ENCODE measurements at places on chromosomes 5 and 9. TPM values are rescaled to one million over a fixed set of nuclear protein-coding genes. Genes with fewer than 3 reads are reported as not detected.

The NTRK2 gene
- polyA plus RNA-seq, result not detected

DNA sequence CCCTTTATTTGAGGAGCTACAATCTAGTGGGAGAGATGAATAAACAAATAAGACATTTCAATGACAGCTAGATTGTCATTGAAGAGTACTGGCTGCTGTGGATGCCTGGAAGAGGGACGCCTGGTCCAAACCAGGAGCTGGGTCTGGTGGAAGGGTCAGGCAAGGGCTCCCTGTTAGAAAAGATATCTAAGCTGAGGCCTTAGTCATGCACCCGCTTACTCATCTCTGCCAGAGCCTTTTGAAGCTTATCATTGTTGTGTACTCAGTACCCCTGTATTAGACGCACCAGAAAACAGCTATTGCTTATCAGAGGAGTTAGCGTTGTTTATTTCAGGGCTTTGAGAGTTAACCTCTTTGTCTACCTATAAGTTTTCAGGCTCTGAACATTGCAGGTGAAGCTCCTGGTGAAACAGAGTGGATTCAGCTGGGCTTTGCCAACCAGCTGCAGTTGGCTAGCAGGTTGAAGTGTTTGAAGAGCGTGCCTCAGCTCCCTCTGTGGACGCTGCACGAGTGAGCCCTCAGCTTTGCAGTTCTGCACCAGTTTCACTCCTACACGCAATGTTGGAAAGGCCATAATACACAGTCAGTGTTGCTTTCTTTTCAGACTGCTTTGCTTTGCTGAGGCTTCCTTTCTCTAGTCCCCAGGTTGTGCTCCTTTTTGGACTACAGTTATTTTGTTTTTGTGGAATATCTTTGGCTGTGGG is 5.6 kb upstream of the GPR151 start:
- DNase-seq, result no peak

The FOXD4L6 gene
- not detected for polyA plus RNA-seq

- no peak for DNase-seq
Observed at GRCh38 chr5:32450952-32451351, 6.4 kb upstream of the ZFR start.

The ZNF879 gene
- 1.9 TPM for polyA plus RNA-seq

- DNase-seq, result no peak
Observed at GRCh38 chr5:72541501-72542225, 34.5 kb upstream of the ZNF366 start.

GRCh38 chr9:129242971-129243561 is 65.0 kb upstream of the IER5L start:
- no peak for DNase-seq

The SOX30 gene
- 0.09 TPM for polyA plus RNA-seq

GRCh38 chr9:129501771-129502319 is 119.1 kb downstream of the C9orf50 start:
- DNase-seq, result no peak

GRCh38 chr5:72511366-72511765 is 4.2 kb upstream of the ZNF366 start:
- no peak for DNase-seq

The ARRDC1 gene
- polyA plus RNA-seq, result 12.1 TPM

The CAMK2A gene
- polyA plus RNA-seq, result 0.46 TPM

The ZFP2 gene
- polyA plus RNA-seq, result 0.33 TPM

DNA sequence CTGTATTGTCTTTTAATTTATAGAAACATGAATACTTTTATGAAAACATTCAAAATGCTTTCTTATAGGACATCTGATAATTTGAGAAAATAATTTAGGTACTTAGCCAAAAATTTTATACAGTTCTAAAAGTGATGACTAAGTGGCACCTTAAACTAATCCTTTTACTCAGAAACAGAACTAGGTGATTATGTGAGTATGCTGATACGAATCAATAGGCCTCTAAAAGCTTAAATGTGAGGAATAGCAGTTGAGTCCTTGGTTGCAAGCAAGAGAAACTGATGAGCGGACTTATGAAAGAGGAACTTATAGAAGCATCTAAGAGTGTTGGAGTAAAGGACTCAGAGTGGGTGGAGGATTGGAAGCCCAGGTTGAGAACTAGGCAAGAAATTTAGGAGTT is 26.4 kb downstream of the ANXA1 start:
- no peak for DNase-seq

The PCDH12 gene
- not detected for polyA plus RNA-seq

DNA sequence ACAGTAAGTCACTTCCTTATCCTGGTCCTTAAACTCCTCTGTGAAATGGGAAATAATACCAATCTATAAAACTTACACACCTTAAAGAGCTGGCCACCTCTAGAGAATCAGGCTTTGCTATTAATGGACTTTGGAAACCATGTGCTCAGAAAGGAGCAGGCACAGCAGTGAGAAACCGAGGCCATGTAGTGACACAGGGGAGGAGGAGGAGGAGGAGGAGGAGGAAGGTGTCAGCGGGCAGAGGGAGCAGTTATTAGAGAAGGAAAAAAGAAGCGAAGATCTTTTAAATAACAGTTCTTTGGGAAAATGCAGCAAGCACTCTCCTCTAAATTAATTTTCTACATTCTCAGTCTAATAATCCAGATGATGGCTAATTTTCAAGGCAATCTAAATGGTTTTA is 38.0 kb downstream of the SUSD1 start:
- no peak for DNase-seq

The MEGF10 gene
- polyA plus RNA-seq, result not detected

The SH2D3C gene
- not detected for polyA plus RNA-seq

DNA sequence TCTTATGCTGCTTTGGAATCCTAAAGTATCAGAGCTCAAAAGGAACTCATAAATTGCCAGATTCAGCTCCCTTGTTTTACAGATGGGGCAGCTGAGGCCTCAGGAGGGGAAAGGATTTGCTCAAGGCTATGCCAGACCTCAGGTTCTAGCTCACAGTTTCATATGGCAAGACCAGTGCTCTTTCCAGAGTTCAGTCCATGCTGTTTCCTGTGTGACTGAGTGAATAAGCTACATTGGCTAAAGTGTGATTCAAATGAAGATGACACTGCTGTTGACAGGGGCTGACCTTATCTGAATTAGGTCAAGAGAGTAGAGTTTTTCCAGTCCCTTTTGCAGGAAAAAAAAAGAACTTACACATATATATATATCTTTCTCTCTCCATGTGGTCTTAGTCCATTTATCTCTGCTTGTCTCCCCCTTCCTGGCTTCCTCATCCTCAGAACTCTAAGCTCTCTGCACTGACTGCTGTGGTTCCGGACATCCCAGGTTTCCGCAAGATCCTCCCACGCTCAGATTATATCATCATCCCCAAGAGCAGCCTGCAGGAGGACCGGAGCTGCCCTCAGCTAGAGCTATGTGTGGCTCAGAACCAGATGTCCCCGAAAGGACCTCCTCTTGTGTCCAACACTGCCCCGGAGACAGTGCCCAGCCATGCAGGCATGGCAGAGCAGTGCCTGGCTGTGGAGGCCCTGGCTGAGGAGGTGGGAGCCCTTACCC is 9.3 kb downstream of the HMGXB3 start:
- DNase-seq, result no peak

GRCh38 chr5:38648703-38649291 is 92.4 kb upstream of the LIFR start:
- DNase-seq, result no peak

The PCDHA11 gene
- not detected for polyA plus RNA-seq

DNA sequence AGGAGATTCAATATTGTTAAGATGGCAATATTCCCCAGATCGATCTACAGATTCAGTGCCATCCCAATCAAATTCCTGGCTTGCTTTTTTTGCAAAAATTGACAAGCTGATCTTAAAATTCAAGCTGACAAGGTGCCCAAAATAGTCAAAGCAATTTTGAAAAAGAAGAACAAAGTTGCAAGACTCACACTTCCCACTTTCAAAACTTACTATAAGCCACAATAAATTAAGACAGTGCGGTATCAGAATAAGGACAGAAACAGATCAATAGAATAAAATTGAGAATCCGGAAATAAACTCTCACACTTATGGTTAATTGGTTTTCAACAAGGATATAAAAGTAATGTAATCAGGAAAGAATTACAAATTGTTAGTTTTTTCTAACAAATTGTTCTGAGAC is 97.1 kb downstream of the NRG2 start:
- no peak for DNase-seq

The LHX2 gene
- polyA plus RNA-seq, result not detected

The ZCCHC9 gene
- 23.3 TPM for polyA plus RNA-seq

GRCh38 chr5:151068433-151069197 is 12.2 kb downstream of the TNIP1 start:
- DNase-seq, result no peak

The EGFLAM gene
- polyA plus RNA-seq, result 20.1 TPM

DNA sequence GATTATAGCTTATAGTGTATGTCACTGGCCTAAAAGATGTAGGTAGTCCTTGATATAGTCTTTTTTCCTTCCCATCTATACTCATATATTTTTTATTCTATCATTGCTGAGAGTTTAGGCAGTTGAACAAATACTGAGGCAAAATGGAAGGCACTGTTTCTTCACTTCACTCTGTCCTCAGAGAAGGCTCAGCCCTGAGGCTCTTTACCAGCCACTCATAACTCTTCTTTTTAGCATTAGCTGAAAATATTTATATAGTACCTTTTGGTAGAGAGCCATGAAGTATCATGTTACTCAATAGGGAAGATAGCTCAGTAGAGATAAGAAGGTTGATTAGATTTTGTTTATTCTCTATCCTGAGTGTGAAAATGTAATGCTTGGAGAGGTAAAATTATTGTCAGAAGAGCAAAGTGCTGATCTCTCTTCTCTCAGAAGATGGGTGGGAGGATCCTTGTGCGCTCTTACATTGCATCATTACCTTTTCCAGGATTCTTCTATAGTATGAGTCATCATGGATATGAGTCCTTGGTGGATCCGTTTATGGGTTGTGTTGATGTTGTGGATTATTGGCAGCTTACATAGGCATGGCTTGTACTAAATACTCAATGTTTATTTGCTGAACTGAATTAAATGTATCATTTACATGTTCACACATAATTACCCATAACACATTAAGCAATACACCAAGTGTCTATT is 88.1 kb downstream of the ANXA1 start:
- no peak for DNase-seq

DNA sequence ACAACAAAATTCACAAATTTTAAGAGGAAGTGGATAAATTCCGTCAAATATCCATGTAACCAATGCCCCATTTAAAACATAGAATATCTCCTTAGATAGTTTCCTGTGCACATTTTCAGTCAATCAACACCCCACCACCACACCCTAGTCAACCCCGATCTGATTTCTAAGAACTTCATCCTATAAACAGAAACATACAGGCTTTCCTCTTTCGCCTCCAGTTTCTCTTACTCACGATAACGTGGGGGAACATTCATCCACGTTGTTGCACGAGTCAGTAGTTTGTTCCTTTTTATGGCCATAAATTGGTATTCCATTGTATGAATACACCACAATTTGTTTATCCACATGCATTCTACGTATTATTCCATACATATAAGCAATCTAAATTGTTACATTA is 35.6 kb upstream of the TRIO start:
- DNase-seq, result no peak

The BARX1 gene
- not detected for polyA plus RNA-seq

The SOHLH1 gene
- polyA plus RNA-seq, result not detected

GRCh38 chr5:59312223-59312622 is 581.3 kb downstream of the PDE4D start:
- no peak for DNase-seq

- no peak for DNase-seq
Observed at GRCh38 chr5:42668254-42668653, 88.4 kb upstream of the CCDC152 start.

The MARVELD2 gene
- 0.96 TPM for polyA plus RNA-seq

DNA sequence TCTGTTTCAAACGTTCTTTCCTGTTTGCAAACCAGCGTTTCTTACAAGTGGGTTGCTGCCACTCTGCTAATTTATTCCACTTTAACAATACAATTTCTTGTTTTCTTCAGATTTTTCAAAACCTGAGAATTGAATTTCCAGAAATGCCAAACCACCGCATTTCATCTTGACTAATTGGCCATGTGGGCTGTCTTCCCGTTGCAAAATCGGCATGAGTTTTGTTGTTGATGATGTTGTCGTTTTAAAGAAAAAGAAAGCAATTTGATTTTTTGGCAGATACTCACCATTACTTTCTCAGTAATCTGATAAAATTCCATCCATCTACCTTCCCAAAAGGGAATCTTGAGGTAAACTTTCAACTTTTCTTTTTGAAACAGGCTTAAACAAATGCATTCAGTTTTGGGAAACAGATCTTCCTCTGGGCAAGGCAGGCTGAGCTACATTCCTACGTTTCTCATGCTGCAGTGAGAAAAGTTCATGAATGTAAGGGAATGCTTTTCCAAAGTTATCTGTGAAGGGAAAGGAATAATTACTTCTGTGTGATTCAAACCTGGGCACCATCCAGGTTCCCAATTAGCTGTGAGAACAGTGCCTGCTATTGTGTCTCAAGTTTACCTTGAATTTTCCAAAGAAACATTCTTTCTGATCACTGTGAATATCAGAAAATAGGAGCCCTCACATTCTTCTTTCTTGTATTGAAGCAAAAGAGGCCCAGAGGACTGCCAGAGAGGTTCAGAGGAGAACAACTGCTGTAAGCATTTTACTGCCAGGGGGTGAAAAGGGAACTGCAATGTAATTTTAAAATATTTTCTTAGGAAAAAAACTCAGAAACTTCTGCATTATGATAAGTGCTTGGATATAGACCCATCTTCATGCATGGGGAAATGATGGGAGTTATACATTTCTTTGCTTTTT is 100.7 kb upstream of the TUT7 start:
- no peak for DNase-seq

DNA sequence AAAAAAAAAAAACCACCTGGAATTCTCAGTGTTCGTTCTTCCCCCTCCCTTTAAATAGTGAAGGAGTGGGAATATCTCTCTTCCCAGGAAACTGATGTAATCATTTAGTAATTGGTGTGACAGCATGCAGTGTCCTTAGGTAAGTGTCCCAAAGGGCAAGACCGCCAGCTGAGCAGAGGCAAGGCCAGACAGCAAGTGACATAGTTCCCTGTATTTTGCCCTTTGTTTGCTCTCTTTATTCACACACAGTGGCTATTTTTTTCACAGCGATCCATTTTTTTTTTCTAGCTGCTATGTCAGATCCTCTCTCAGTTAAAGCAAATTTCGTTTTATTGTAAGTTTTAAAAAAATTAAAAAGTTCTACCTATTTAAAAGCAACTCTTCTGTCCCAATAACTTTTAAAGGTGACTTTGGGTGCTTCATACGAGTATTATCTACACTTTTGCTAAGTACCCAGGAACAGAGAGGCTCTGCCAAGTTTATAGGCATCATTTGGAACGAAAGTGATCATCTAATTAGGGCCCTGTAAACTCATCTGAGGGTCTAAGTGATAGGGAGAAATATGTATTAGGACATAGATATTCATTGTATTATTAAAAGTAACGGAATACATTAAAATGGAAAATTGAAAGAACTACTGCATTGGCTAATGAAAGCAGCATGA is 98.2 kb upstream of the ALDH1A1 start:
- no peak for DNase-seq

The ADCY2 gene
- not detected for polyA plus RNA-seq

DNA sequence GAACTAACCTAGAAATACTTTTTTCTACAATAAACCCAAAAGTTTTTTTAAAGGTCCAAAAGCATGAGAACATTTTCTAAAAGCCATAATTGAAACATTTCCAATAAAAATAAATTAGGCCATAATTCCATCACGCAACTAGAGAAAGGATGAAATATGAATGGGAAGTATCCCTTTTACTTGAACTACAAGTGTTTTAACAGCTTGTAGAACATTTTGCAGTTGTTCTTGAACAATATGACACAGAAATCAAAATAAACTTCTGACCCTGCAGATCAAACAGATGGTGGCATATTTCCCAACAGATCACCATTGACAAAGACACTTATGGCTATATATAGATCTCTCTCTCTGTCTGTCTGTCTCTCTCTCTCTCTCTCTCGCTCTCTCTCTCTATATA is 624.4 kb downstream of the PSAT1 start:
- no peak for DNase-seq

All from AG04450 (cell line).